Iris pigment epithelial cell (primary cell): ENCODE measurements at places on chromosomes 12 and 14.

DNA sequence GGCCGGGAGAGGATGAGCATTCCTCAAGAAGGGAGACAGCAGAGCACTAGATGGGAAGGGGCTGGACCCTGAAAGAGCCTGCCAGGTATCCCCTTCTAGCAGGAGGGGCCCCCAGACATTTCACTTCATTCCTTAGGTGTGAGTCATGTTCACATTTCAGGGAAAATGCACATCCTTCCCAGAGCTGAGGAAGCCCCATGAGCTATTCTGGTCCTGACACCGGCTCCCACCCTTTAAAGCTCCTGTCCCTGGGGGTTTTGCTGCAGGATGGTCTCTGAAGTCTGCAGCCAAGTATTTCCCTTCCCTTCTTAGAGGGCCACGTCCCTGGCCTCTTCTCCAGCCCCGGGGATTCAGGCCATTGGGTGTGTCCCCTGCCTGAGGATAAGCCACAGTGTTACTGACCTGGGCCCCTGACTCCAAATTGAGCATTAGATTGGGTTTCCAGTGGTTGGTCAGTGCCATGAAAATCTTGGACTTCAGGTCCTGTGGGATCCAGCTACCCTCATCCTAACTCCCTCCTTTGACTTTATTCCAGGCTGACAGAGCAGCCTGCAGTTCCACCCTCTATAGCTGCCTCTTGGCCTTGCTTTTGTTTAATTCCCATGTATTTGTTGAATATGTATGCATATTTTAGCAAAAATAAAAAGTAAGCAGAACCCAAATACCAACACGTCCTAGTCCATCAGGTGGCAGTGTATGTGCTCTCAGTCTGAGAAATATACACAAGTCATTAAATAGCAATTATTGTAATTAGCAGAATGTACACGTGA is 267.1 kb downstream of the CACNA1C start:
- no peak for DNase-seq

DNA sequence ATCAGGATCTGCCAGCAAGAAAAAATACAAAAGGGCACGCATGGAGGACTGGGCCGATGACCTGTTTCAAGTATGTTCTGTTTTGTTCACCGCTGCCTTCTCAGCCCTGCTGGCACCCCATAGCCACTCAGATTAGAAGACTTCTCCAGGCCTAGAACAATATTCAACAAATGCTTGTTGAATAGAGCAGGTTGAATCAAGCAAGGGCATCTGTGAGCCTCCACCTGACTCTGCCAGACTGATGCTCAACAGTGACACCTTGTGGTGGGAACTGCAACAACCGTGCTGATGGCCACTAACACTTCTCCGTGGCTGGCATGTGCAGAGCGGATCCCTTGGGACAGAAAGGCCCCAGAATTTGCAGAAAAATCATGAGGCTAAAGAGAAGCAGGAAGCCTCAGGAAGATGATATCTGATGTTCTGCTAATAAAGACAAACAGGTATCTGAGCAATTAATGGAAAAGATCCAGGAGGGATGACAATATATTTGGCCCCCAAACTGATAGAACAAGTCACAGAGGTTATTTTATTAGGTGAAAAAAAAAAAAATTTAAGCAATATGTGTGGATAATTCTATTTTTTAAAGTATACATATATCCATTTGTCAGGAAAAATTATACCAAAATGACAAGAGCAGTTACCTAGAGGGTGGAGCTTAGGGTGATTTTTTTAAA is 114.3 kb downstream of the KSR2 start:
- DNase-seq = peak; percentile 51

- peak; percentile 73 for DNase-seq
Measured at GRCh38 chr12:107277855-107278254, 184.5 kb upstream of the CRY1 start.

DNA sequence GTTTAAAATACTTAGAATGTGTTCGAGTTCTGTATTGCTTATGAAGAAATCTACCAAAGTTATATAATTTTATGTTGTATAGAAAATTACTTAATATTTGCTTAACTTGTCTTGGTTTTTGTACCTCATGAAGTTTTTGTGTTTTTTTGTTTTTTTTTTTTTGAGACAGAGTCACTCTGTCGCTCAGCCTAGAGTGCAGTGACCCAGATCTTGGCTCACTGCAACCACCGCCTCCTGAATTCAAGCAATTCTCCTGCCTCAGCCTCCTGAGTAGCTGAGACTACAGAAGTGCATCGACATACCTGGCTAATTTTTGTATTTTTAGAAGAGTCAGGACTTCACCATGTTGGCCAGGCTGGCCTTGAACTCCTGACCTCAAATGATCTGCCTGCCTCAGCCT is 69.9 kb downstream of the MON2 start:
- DNase-seq = no peak

- DNase-seq = no peak
Measured at GRCh38 chr12:106255493-106255892, 7.7 kb upstream of the CKAP4 start.

- peak; percentile 5 for DNase-seq
Measured at GRCh38 chr12:83408851-83409250, 722.1 kb downstream of the TMTC2 start.

DNA sequence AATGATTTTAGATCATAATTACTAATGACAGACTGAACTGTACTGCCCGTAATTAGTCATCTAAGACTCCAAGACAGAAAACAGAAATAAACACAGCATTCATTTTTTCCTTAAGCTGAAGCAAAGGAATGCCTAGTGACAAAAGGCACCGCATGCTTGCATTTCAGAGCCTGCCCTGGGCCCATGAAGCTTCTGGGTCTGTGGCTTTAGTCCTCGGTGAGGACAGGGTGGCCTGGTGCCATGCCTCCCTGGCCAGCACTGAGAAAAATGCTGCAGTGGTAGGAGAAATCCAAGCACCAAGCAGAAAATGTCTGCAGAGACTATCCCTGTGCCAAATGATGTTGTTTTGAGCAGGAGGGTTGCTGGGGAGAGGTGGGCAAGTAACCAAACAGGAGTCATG is 171.6 kb downstream of the CALM1 start:
- DNase-seq = no peak

DNA sequence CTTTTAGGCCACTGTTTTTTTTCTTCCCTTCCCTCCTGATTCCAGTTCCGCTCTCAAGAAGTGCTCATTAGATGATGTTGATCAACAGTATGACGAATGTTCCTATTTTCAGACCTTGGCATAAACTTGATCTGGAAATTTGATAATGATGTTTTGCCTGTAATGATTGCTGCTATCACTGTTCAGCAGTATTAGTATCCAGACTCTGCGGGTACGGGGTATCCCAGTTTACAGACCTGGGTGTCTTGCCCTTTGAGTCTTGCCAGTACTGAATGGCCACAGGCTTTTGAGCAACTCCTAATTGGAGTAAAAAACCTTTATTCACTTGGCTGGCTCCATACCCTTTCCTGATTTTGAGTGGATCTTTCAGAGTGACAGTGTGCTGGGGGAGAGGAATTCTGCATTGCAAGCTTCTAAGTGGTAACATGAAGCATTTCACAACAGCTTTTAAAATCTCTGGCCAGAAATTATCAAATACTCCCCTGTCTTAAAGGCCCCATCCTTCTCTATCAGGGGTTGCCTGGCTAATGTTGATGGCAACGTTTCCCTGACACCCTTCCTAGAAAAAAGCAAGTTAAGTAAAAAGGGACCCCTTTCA is 5.9 kb upstream of the ASB8 start:
- DNase-seq = no peak

DNA sequence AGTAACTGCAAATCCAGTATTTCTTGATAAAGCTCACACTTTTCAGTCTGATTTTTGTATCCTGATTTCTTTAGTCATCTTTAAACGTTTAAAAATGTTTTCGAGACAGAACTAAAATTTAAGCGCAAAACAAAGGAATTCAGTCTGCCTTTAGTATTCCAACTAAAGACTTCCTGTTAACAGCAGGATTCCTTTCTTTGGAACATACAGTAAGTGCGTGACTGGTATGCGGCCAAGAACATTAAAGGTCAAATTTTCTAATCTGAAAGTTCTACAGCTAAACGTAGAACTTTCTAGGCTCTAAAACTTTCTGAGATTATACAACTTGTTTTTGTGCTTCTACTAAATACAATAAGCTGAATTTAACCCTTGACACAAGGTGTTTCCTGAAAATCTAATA is 9.9 kb downstream of the SAV1 start:
- DNase-seq = peak; percentile 74

GRCh38 chr12:44031472-44032185 is 195.7 kb downstream of the TMEM117 start:
- no peak for DNase-seq

DNA sequence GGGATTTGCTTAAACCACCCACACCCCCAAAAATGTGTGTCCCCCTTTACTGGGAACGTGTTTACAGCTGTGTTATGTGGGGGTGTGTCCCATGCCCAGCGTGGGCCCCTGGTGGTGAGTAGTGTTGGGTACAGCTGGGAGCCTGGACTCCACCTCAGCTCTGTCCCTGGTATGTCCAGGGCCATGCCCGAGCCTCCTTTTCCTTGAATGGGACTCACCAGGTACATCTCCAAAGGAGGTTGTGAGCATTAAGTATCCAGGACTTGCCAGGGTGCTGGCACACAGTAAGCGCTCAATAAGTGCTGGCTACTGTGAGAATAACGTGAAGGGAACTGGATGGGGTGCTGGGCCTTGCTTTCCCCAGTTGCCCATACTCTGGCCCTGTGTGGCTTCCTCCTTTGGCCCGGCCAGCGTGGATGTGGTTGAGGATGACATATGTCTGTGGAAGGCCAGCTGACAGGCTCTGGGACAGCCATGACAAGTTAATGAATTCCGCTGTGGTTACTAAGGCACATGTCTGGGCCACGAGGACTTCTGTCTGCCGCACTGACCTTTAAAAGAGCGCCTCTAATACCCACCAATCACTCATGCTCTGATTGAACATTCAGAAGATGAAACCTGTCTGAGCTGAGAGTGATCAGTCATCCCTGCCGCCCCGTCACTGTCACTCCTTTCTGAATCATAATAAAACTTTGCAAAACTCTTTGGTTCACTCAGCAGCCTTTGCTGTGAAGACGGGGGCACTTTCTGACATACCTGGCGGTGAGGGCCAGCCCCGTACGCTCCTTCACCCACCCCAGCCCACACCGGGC is 74.7 kb downstream of the DIO3 start:
- DNase-seq = no peak

DNA sequence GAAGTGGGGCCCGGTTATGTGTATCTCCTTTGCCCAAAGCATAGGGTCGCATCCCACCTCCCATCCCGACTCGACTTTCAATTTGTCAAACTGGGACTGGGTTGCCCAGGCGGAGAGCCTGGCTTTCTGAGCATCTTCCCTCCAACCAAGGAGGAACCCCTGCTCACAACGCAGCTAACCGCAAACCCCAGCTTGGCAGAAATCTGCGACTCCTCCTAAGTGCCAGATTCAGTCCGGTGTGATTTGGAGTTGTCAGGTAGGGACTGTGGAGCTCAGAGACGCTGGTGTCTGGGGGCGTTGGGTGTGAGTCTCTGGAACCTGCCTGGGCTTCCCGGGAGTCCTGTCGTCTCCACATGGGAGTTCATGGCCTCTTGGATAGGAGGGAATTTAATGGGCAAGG is 1126.7 kb downstream of the AACS start:
- DNase-seq = no peak

DNA sequence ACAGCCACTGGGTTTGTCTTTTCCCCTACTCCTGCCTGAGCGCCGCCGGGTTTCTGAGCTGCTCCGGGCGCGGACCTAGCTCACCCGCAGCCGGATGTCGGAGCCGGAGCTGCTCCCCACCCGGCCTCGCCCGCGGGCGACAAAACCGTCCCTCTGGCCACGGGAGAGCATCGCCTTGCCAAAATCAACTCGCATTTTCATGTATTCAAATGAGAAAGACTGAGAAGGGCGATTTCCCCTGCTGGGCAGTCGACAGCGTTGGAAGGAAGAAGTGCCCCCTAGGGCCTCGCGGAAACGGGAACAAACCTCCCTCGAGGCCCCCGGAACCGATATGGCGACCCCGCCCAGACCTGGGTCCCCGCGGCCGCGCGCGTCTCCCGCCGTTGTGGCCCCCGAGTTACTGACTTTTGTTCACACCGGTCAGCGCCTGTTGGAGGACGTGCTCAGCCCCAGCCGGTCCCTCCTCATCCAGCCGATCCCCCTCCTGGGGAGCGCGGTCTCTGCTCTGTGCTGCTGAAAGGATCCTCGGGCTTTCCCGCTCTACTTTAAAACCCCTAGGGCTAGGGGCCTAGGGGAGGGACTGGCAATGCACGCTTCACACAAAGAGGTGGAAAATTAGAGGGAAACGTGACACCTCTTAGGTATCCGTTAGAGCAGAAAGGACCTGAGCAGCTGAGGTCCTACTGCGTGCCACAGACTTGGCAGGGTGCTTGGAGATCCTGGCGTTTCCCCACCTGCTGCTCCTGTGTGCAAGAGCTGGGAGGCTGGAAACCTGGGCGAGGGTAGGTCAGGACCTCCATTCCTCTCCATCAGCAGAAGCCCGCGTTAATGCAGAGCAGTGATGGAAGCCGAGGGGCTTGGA is 4.3 kb downstream of the TTC6 start:
- no peak for DNase-seq

DNA sequence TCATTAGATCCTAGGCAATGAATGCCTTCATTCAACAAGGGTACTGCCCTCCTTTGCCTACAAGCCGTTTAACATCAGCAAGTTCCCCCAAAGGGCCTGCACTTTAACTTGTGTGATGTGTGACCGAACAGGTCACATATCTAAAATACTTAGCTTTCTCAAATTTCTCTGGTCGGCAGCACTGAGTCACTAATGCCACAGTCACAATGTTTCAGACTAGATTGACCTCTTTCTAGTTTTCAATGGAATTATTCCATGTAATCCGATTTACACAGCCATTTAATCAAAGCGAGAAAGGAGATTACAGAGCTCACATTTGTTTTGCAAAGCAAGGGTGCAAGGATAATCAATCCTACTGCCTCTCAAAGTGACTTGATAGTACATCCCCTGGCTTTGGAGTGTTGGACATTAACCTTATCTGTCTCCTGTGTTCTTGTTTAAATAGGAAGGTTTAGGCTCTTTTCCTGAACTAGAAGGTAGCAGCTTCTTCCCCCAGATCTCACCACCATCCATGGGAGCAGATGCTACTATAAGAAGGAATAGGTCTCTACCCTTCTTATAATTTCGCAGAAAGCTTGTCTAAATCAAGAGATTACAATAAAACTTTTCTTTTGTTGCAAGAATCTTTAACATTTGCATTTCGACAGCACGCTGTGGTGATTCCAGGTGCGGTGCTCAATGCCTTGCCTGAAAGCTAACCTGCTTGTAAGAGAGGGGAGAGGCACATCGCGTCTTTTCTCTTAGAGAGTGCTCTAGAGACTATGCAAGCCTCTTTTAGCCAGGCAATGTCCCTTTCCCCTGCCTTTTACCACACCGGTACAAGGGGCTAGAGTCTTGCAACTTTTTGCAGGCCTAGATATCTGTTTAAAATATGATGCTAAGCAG is 1.8 kb downstream of the KITLG start:
- DNase-seq = peak; percentile 29

- DNase-seq = no peak
Measured at GRCh38 chr12:5060958-5061357, 17.3 kb downstream of the KCNA5 start.
